Forelimb muscle (tissue), 1 donor: ENCODE measurements at places on chromosomes 7 and 10. TPM values are rescaled to one million over a fixed set of nuclear protein-coding genes. Genes with fewer than 3 reads are reported as not detected.
A peak's percentile ranks its signal among the peaks of the same experiment; 100 is the strongest.

GRCh38 chr10:115427611-115428010, 334.4 kb downstream of the ATRNL1 start:
- no peak for DNase-seq

The OGDHL gene
- 0.66 TPM for polyA plus RNA-seq

The PNLIPRP1 gene
- not detected for polyA plus RNA-seq

DNA sequence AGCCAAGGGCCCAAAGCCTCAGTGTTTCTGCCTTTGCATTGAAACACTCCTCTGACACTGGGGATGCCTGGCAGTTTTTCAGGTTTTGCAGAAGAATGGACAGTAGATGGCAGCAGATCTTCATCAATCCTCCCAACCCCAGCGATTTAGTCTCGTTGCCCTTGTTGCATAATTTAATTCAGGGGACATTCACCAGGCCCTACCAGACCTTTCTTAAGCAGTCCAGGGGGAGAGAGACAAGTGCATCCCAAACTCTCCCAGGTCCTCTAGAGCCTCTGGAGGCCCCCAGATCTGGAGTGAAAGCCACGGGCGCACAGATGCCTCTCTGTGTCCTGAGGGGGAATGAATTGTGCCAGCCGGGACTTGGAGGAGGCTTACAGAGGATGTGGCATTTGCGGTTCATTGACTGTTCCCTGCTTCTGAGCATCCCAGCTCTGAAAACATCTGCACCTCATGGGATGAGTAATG, 29.6 kb downstream of the MINDY4 start:
- DNase-seq: peak; percentile 81

DNA sequence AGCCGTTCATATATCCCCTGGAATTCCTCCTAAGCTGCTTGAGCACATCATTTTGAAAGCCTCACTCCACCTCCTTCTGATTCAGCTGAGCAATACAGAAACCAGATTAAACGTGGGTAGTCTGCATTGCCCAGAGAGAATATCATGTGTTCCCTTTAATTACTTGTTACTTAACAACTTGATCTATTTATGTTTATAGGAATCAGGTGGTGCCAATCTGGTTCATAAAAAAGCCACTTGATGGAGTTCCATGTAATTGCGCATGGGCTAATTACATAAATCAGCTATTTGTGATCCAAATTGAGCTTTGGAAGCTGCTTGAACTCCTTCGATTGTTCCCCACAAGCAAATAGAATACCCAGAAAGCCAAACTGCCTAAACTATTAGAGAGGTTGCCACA, 114.7 kb upstream of the ADCY1 start:
- no peak for DNase-seq

The CYCS gene
- 147 TPM for polyA plus RNA-seq

DNA sequence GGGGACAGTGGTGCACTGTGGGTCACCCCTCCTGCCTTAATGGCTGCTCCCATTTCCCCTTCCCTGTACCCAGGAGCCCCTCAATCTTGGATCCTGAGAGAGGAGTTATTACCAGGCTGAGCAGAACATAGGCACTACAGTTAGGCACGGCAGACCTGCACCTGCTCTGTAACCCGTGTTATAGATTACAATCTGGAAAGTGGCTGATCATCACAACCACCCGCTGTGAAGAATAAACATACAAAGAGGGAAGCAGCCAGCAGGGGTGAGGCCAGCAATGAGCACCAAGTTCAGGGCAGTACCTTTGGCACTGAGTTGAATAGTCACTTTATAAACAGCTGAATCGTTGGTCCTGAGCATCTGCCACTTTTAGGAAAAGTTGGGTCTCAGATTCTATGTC, 1.7 kb downstream of the CDHR1 start:
- no peak for DNase-seq

- DNase-seq: no peak
These were observed at the start of gene PHKG1 for GRCh38 chr7:56092789-56093531. Gene PHKG1 (minus strand): TSS chr7:56092952. CDS start chr7:56088941, 4,011 bp downstream.

GRCh38 chr10:91689731-91690168, 56.9 kb upstream of the PPP1R3C start:
- no peak for DNase-seq

DNA sequence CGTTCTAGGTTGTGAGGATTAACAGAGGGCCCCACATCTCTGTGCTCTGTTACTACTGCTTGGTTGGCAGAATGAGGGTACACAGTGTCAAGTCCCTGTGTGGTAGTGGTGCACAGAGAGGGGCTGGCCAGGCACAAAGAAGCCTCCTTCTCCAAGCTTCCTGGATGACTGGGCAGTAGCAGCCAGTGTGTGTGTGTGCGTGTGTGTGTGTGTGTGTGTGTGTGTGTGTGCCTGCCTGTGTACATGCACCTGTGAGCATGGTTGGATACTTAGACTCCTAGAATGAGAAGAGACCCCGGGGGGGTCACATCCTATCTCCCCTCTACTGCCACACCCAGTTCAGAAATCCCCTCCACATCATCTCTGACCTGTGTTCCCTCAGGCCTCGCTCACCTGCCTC, 146.7 kb upstream of the UNC5B start:
- DNase-seq: no peak

DNA sequence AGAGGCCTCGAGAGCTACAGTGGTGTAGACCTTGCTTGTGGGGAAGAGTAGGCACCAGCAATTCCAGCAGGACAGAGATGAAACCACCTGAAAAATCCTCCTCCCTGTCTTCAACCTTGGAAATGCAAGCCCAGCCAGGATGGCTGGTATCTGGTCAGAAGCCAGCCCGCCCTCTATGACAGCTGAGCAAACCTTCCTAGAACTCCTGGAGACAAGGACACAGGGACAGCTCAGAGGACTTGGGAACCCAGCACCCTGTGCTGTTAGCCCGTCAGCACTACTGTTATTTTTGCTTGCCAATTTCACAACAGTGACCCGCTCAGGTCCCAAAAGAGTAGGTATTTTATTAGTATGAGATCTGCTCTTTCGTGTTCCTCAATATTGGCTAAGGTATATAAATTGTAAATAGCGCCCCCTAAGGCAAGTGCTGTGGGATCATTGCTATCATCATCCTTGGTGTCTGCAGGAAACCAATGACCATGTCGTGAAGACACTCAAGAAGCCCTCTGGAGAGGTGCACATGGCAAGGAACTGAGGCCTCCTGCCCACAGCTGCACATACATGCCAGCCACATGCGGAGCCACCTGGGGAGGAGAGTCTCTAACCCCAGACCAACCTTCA, 156.5 kb upstream of the CHST15 start:
- no peak for DNase-seq

- no peak for DNase-seq
These were observed 90.2 kb upstream of the FAM20C start for GRCh38 chr7:102047-102711.

The CALML3 gene
- 0.09 TPM for polyA plus RNA-seq

The GFRA1 gene
- 22.2 TPM for polyA plus RNA-seq

DNA sequence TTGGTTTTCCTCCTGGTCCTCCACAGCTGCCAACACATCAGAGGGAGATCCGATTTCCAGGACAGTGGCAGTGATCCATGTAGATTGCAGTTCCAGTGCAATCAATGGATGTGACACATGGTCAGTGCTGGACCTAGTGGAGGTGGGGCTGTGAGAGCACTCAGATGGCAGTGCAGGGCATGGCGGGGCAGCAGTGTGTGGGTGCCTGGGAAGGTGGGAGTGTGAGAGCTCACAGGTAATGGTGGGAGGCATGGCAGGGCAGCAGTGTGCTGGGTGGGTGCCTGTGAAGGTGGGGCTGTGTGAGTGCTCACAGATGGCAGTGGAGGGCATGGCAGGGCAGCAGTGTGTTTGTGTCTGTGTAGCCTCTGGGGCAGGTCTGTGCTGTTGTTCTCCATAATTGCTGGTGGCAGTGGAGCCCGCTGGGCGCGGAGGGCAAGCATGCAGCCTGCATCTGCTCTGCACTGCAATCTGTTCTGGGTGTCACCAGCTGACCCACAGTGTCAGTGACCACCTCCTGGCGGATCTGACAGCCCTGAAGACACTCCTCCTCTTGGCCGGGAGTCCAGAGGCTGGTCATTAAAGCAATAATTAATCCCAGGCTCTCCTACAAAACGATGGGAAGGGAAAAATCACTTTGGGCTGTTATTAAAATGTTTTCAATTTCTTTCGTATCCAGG, 8.6 kb upstream of the ADARB2 start:
- DNase-seq: no peak

- DNase-seq: no peak
These were observed 177.9 kb downstream of the PDE1C start for GRCh38 chr7:31892099-31892829.

DNA sequence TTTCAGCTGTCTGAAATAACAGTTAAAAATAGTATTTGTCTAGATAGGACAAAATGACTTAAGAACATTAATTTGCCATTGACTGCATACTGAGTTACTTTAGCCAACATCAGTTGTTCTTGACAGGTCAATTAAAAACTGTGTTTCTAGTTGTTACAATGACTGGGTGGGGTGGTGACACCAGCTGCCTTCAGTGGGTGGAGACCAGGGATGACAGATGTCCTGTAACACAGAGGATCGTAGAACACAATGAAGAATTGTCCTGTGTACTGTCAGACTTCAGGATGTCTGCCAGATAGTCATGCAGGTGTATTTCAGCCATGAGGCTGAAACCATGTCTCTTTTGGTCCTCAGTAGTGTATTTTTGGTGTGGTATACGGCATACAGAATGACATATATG, 24.4 kb downstream of the TRUB1 start:
- no peak for DNase-seq

The LIPF gene
- not detected for polyA plus RNA-seq

The PAX4 gene
- polyA plus RNA-seq: not detected

The EBLN1 gene
- polyA plus RNA-seq: not detected

- DNase-seq: no peak
These were observed 3.9 kb upstream of the GPRIN2 start for GRCh38 chr10:46560381-46560780.

The GJC3 gene
- polyA plus RNA-seq: 0.32 TPM

GRCh38 chr10:60778971-60779796, 906 bp downstream of the CDK1 start:
- no peak for DNase-seq

The GPC2 gene
- polyA plus RNA-seq: 6.3 TPM

GRCh38 chr10:3135006-3135405, 37.6 kb downstream of the PITRM1 start:
- no peak for DNase-seq

DNA sequence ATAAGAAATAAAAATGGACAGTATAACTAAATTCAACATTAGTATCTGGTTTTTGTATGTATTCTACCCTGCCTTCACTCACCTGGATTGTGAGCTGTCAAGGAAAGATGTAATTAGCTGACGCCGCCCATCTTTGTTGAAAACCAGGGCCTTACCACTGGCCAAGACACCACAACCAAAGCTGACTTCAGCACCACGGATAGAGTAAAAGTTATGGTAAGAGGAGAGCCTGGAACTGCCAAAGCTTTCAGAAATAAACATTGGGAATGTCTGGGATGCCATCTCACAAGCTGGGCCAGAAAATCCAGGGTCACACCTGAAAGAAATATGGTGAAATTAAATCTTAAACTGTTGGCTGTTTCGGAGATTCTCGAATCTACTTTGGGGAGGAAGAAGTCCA, 190.1 kb upstream of the SLC26A5 start:
- DNase-seq: no peak

The CSGALNACT2 gene
- 23.9 TPM for polyA plus RNA-seq

The TIMM23 gene
- polyA plus RNA-seq: 54.8 TPM

DNA sequence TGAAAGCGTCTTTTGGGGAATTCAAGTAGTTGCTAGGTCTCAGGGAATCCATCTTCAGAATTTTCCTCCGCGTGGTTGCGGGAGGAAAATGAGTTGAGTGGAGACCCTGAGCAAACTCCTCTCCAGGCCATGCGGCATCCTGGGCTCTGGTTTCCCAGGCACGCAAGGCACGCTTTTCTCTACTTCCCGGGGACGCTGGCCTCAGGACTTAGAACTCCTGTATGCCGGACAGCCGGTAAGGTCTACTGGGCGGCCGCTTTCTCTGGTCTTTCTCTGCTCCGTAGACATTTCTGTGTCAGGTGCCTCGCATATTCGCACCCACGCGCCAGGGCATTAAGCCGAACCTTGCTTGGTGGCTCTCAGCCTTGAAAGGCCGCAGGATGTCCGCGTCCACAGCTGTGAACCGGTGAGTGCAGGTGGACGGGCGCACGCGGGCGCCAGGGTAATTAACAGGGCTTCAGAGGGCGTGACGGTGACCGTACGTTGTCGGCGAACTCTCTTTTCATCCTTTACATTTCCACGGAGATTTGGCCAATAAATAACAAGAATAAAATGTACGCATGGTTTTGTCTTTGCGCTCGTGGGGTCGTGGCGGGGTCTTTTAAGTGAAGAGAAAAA, 992 bp upstream of the RBM20 start:
- no peak for DNase-seq

DNA sequence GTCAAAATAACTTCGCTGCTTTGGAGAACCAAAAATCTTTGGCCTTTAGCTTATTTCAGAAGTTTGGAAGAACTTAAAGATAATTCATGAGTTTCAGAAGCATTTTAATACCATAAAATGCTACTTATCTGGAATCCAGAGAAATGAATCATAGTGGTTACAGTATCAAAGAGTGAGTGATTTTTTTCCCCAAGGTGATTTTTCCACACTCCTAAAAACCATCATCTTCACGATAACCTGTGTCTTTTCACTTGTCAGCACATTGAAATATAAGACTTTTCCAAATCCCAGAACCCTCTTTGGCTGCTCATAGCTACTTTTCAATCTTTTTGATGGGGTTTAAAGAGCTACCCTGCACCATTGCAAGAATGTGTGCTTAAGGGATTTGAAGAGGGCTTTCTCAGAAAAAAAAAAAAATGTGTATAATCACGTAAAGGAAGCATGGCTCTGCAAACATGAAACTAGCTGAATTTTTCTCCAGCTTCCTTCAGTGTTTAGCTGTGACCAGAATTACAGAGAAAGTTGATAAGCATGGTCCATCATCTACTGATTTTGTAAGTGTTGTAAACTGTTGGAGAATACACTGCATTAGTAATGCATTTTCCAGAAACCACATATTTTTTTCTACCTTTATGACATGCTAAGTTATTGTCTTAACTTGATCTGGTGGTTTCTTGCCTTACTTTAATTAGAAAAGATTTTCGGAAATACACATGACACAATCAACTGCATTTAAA, 134.9 kb downstream of the BICC1 start:
- DNase-seq: no peak

- DNase-seq: peak; percentile 17
These were observed 212.6 kb downstream of the WDR37 start for GRCh38 chr10:1268831-1269230.

GRCh38 chr10:16049782-16050181, 189.5 kb upstream of the MINDY3 start:
- no peak for DNase-seq

The IFIT2 gene
- polyA plus RNA-seq: 5.5 TPM
